Stimulated activated CD4-positive, alpha-beta T cell treated with anti-CD3 and anti-CD28 coated beads, Interleukin-1b, Interleukin-23, amount 100 ng/mL, for 24 hours (primary cell): ENCODE measurements at places on chromosomes 11 and 22.

GRCh38 chr11:36840378-36840777, 242.3 kb upstream of the RAG2 start:
- DNase-seq: no peak

DNA sequence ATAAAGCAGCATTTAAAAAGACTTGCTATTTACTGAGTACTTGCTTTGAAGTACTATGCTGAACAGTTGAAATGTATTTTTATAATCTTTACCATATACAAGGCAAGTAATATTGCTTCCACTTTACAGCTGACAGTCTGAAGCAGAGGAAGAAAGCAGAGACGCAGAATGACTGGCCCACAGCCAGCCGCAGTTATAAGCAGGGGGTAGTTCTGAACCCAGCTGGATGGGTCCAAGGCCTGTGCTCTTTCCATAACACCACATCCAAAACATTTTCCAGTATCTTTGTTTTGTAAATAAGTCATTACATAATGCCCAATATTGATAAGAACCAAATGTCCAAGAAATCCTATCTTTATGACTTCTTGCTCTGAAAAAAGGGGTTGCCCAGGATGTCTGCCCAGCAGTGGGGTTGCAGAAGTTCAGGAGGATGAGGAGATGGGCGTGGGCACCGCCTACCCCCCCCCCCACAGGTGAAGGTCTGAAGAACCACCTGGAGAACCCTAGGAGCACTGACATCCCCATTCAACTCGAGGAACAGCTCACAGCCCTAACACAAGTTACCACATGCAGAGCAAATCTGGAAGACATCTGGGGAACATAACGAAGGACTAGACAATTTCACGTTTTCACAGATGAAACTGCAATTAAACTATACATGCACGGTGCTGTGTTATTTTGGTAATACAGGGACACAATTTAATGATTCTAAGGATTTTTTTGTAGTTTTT, 24.2 kb upstream of the YPEL1 start:
- DNase-seq: no peak

DNA sequence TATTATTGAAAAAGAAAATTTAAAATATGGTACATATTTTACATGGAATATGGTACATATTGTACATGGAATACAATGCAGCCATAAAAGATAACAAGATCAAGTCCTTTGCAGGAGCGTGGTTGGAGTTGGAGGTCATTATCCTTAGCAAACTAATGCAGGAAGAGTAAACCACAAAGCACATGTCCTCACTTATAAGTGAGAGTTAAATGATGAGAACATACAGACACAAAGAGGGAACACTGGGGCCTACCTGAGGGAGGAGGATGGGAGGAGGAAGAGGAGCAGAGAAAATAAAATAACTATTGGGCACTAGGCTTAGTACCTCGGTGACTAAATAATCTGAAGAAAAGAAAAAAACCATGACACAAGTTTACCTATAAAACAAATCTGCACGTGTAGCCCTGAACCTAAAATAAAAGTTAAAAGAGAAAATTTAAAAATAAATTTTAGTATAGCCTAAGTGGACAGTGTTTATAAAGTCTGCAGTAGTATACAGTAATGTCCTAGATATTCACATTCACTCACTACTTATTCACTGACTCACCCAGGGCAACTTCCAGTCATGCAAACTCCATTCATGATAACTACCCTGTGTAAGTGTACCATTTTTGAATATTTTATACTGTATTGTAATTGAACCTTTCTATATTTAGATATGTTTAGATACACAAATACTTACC, 204.4 kb downstream of the FAM76B start:
- DNase-seq: no peak

DNA sequence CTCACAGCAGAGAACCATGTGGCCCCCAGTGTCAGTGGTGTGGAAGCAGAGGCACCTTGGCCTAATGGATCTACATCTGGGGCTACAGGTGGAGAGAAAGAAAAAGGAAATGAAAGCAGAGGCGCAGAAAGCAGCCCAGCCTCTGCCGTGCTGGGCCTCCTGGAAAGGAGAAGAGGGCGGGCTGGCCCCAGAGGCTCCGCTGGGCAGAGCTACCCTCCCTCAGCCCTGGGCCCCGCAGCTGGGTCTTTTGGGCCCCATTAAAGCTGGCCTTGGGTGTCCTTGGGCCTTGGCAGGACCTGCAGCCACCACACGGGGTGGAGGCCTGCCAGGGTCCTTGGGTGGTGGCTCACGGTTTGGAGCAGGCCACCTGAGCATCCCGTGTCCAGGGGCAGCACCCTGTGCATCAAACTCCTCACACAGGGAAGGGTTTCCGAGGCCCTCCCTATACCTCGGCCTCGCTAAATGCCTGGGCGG, 31.6 kb upstream of the GAL start:
- no peak for DNase-seq

DNA sequence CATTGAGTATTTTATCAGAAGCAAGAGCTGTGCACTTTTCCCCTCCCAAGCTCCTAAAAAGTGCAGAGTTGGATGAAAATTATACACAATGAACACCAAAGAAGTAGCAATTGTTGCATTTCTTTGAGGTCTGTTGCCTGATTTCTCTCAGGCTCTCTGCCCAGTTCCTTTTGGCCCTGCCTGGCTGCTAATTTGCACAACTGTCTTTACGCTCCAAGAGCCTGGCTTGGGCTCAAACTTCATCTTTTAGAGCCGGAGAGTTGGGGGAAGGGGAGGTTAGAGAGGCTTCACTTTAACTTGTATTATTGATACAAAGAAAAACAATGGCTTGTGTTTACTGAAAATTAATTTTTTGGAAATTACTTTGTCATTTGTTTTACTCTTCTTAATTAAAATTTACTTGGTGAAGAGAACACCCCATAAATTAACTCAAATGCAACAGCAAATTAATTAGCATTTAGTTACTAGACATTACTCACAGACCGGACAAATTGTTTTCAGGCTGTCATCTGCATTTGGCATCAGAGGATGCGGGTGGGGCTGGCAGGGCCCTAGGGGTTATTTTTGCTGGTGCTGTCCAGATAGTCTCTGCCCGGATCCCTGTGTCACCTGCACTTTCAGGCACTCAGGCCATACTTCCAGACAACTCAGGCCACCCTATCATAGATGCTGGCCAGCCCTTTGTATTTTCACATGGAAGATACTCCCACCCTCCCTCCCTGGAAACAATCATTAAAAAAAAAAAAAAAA, 407.3 kb downstream of the NXPE2 start:
- no peak for DNase-seq

DNA sequence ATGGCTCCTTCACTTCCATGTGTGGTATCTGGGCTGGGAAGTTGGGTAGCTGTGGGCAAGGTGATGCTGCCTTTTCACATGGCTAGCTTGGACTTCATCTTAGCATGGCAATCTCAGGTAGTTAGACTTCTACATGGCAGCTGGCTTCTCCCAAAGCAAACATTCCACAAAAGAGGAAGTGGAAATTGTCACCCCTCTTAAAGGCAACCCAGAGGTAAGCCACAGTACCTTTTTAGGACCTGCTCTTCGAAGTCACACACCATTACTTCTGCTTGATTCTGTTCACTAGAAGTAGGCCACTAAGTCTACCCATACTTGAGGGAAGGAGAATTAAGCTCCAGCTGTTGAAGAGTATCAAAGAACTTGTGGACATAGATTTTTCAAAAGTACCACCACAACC, 25.9 kb downstream of the TUG1 start:
- DNase-seq: no peak

- no peak for DNase-seq
Measured at GRCh38 chr11:93513772-93514171, 29.4 kb downstream of the SMCO4 start.

DNA sequence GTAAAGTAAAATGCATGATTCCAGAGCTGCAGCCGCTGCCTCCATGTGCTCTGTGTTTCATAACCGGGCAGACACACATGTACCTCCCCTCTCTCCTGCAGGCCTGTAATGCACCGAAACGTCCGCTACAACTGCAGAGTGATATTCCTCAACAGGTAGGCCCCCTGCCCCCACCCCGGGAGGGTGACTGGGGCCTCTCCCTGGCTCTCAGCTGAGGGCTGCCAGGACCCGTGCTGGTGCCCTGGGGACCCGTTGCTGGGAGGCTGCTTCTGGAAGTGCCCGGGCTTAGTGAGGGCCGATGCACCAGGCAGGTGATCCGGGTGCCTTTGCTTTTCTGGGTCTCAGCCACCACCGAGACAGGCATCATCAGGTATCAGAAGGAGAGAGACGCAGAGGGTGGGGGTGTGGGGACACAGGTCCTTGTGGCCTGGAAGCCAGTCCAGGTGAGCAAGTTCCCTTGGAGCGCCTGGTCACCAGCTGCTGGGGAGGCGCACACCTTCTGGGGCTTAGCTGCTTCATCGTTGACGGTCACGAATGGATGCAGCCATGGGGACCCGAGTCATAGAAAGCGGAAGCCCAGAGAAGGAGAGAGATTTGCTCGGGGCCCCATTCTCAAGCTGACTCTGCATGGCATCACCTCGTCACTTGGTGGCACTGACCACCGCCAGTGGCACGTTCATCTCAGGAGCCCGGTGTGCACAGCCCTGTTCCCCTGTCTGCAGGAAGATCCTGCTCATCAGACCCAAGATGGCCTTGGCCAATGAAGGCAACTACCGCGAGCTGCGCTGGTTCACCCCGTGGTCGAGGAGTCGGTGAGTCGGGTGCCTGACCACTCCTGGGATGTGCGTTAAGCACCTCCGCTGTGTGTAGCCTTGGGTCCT, 10.6 kb downstream of the NADSYN1 start:
- DNase-seq: no peak

DNA sequence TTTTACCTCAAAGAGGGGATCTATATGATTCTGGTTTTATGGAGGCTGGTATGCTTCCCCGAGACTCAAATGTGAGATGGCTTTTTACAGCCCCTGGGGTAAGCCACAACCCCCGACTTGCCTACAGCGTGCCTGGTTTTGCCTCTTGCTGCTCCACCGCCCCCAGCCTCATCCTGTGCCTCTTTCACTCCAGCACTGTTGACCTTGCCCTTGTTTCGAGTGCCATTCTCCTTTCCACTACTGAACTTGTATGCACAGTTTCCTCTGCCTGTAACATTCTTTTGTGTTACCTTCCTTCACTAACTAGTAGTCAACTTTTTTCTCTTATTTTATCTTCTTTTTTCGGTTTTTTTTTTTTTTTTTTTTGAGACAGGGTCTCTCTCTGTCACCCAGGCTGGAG, 219.0 kb upstream of the ZBED5 start:
- no peak for DNase-seq
